Umbilical cord (tissue), 2 donors: ENCODE measurements at places on chromosomes 12 and 14. TPM values are rescaled to one million over a fixed set of nuclear protein-coding genes. Genes with fewer than 3 reads are reported as not detected.
A peak's percentile ranks its signal among the peaks of the same experiment; 100 is the strongest.

REP15 gene
- total RNA-seq: 1.9 TPM

HVCN1 gene
- total RNA-seq: 4.1 TPM

C14orf93 gene
- total RNA-seq: 12.3 TPM

TEX52 gene
- 11.3 TPM for total RNA-seq

HAL gene
- total RNA-seq: 69.6 TPM

KRT72 gene
- total RNA-seq: 1.2 TPM

LALBA gene
- not detected for total RNA-seq

KERA gene
- total RNA-seq: 3.1 TPM

- DNase-seq: no peak
Observed at GRCh38 chr14:101681795-101682194, 79.7 kb upstream of the PPP2R5C start.

- DNase-seq: no peak
Observed at GRCh38 chr12:19867970-19868369, 428.7 kb downstream of the AEBP2 start.

- no peak for DNase-seq
Observed at GRCh38 chr12:104477510-104478390, 21.0 kb downstream of the CHST11 start.

DNA sequence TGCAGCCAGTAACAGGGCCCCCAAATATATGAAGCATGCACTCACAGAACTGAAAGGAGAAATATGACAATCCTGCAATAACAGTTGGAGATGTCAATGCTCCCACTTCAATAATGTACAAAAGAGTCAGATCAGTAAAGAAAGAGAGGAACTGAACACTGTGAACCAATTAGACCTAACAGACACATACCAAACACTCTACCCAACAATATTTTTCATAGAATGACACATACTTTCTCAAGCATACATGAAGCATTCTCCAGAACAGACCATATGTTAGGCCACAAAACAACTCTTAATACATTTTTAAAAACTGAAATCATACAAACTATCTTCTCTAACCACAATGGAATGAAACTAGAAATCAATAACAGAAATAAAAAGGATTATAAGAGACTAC is 80.2 kb downstream of the ELK3 start:
- no peak for DNase-seq

DNA sequence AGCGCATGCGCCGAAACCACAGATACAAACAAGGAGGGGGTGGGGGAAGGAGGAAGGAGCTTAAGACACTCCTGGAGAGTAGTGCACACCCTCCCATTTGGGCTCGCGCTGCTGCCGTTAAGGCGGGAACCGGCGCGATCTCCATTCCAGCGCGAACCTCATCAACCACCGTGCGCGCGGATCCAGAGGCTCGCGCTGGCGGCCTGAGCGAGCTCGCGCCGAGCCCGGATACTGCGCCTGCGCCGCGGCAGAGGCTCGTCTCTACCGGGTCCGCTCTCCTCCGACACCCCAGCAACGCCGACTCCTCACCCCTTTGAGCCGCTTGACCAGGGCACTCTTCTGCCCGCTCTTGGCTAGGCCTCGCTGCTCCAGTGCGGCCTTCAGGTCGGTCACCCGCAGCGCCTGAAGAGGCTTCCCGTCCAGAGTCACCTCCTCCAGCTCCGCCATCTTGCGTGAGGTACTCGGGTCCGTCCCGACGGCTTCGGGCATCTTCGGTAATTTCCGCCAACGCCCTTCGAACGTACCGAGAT is at the start of gene ACIN1:
Gene ACIN1 (minus strand): TSS at position 471 of the 530 bp plus-strand sequence. CDS start 24 bp downstream, at position 447.
- DNase-seq: peak; percentile 94

DNA sequence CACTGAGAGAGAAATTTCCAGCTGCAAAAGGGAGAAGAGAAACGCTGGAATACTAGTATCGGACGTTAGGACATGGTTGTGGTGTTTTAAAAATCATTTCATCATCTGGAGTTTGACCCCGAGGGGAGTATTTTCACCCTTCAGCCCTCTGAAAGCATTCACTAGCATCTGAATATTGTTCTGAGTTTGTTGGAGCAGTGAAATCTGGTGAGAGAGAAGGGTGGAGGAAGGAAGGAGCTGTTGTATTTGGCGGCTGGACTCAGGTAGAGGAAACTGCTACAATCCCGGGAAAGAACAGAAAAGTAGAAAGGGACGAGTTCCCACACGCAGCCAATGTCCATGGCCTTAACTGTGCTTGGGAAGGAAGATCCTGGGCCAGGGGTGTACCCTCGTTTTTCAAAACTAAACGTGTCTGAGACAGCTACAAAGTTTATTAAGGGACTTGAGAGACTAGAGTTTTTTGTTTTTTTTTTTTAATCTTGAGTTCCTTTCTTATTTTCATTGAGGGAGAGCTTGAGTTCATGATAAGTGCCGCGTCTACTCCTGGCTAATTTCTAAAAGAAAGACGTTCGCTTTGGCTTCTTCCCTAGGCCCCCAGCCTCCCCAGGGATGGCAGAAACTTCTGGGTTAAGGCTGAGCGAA is 896 bp upstream of the CDKN1B start:
- DNase-seq: peak; percentile 35

DNA sequence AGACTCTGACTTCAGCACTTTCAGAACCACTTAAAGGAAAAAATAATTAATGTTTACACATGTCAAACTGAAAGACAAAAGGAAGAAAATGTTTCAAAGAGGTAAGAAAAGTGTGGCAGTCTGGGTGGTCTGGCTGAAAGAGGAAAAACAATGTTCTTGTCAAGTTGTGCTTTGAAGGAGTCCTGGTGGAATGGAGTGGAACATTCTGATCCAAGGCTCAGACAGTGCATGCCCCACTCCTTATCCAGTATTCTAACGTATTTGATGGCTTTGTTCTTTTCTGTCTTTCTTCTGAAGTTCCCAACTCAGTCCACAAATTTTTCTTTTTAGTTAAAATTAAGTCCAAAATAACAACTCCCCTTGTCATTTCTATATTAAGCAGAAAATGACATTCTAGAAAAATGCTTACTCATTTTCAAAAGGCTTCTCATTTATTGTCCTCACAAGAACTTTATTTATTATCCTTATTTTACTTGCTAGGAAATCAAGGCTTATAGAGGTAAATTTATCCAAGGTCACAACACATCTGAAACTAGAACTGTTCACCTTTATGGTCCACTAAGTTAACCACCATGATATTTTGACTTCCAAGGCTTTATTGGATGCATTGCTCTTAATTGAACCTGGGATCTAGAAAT is 121.7 kb upstream of the NAP1L1 start:
- no peak for DNase-seq

GRCh38 chr12:58424735-58425392 is 483.5 kb downstream of the ATP23 start:
- DNase-seq: no peak

- no peak for DNase-seq
Observed at GRCh38 chr12:126545411-126545810, 1480.2 kb downstream of the AACS start.

DNA sequence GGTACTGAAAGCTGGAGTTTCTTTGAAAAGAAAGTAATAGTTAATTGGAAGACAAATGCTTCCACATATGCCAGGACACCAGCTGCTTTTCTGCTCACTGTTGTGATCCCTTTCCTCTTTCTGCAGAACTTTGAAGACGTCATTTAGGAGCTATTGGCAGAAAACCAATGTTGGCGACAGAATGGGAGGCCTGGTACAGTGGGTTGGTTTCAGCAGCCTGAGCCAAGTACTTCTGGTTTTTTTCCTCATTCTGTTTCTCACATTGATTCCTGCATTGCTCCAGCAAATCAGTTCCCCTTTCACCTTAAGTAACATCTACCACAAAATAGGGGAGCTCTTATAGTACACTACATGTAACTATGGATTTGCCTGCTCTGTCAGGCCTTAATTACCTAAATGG is 96.9 kb downstream of the FIGNL2 start:
- peak; percentile 69 for DNase-seq

DNA sequence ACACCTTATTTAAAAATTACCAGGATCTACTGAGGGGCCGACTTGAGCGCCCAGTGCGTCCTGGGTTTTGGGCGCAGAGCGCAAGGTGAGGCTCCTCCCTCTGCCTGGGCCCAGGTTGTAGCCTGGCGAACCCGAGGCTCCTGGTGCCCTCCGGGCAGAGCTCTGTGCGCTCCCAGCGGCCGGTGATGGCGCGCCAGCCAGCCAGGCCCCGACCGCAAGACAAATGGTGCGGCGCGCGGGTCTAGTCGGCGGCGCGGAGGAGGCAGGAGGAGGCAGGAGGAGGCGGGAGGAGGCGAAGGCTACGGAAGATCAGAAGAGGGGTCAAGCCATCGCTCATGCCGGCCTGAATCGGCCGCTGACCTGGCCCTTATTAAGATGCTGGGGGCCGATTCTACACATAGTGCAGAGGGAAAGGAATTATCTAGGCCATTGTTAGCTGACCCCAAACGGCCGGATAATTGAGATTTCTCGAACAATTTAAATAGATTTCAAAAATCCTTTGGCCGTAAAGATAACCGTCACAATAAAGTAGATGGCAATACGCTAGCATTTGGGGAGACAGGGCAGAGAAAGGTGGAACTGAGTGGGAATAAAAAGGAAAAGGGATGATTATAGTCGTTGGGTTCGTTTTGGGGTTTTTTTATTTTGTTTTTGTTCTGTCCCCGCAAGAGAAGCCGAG is 2.8 kb downstream of the TBX5 start:
- no peak for DNase-seq

DNA sequence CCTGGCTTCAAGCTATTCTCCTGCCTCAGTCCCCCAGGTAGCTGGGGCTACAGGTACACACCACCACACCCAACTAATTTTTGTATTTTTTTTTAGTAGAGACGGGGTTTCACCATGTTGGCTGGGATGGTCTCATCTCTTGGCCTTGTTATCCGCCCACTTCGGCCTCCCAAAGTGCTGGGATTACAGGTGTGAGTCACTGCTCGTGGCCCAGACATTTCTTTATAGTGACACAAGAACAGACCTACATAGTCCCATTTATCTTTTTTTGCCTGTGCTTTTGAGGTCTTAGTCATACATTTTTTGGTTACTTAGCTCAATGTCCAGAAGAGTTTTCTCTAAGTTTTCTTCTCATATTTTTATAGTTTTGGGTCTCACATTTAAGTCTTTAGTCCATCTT is 247.4 kb downstream of the SYT10 start:
- no peak for DNase-seq

DNA sequence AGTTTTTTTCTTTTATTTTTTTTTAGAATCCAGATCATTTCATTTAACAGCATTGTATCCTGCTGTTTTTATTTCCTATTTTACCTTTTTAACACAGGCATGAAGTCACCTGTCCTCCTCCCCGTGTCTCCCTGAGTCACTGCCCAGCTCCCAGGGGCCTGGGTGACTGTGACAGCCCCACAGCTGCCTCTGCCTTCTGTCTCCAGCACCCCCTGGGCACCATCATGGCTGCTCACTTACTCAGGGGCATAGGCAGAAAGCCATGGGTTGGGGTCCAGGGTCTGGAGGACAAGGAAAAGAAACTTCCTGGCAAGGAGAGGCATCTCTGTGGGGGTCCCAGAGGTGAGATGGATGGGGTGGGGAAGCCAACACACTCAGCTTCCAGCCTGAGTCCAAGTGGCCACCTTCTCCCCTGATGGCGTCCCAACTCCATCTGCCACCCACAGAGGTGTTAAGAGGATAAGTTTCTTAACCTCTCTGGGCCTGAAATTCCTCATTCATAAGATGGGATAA is 25.3 kb downstream of the TMEM63C start:
- no peak for DNase-seq
